Amniotic epithelial cell (primary cell): ENCODE measurements at places on chromosomes 12 and 14.
A peak's percentile ranks its signal among the peaks of the same experiment; 100 is the strongest.

DNA sequence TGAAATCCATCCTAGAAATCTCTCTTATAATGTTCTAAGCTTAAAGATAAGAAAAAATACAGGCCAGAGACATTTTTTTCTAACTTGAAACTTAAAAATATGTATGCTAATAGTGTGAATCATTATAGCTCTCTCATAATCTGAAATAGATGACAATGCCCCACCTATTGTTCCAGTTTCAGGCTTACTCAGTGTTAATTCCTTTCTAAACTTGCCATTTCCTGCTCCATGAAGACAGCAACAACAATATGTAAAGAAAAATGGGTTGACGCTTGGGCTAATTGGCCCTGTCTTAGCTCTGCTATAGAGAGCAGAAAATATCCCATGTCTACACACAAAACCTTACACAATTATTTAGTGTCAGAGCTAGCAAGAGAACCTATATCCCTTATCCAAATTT is 37.1 kb downstream of the LMO3 start:
- no peak for DNase-seq

DNA sequence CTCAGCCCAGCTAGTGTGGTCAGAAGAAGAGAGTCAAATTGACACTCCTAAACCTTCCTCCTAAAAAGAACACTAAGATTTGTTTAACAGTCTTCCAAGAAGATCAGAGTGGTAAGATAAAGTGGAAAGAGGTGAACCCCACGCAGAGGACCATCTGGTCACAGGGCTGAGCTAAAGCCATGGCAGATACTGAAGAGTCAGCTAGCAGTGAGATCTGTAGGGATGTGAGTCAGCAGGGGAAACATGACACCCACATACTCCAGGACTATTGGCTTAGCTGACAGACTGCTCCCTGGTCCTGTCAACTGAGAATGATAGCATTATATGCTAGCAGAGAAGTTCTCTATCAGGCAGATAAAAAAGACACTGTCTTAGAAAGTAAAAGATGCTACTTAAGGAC is 269.4 kb upstream of the ALG10 start:
- no peak for DNase-seq

DNA sequence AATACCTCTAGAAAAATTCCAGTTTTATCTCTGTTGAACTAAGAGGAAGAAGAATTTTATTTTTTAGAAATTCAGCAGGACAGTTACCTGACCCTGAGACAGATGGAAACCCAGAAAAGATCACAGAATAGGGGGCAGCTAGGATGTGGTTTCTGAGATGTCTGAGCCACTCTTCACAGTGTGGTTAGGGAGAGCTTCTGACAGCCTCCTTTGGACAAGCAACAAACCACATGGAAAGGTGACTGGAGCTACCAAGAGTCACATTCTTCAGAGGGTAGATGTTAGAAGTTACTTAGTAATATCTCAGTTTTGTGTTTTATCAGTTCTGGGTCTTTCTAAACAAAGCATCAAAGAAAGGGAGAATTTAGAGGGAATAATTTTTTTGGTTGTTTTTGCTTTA is 117.3 kb upstream of the NAP1L1 start:
- DNase-seq: peak; percentile 16

DNA sequence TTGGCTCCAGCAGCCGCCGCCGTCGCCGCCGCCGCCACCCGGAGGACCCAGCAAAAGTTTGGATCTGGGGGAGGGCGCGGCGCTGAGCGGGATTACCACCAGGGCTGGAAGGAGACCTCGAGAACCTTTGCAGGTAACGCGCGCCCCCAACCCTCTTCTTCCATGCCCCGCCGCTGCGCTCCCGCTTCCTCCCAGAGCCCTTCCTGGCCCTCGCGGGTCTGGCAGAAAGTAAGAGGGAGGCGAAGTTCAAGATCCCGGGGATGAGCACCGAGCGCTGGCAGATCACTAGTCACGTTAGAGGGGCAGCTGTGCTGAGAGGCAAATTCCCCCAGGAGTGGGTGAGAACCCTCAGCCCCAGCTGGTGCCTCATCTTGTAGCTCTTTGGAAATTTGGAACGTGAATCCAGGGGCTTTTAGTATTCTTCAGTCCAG is 3.9 kb downstream of the FLRT2 start:
- no peak for DNase-seq

GRCh38 chr12:122304924-122305323 is 38.6 kb upstream of the VPS33A start:
- DNase-seq: no peak

GRCh38 chr12:128312661-128313060 is 45.7 kb downstream of the TMEM132C start:
- no peak for DNase-seq

- no peak for DNase-seq
These were observed 29.0 kb downstream of the STK38L start for GRCh38 chr12:27273114-27273513.

- no peak for DNase-seq
These were observed 3.0 kb downstream of the ENDOU start for GRCh38 chr12:47722136-47722834.

DNA sequence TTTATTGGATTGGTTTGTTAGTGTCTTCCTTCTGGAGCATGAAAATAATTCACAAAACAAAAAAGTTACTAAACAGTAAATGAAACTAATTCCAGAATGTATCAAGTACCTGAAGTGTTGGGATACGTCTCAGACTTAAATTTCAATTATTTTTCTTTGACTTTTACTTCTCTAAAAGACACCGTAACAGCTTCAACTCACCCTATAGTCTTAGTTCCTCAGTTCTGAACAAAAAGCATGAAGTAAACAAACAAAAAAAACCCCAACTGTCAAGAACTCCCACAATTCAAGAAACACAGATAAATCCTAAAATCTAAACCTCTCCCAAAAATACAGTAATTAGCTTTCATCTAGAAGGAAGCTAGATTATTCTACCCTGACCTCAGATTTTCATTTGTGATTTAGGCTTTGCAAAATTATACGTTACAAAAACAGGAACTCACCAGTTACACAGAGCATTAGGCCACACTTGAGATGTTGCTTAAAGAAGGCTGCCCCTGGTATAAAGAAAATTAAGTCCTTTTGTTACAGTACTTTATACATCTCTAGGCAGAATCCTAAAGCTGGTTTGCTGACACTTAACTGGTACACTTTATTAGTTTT is 10.2 kb downstream of the HEATR5A start:
- no peak for DNase-seq

- DNase-seq: no peak
These were observed 13.4 kb upstream of the TTC7B start for GRCh38 chr14:90829677-90830076.

DNA sequence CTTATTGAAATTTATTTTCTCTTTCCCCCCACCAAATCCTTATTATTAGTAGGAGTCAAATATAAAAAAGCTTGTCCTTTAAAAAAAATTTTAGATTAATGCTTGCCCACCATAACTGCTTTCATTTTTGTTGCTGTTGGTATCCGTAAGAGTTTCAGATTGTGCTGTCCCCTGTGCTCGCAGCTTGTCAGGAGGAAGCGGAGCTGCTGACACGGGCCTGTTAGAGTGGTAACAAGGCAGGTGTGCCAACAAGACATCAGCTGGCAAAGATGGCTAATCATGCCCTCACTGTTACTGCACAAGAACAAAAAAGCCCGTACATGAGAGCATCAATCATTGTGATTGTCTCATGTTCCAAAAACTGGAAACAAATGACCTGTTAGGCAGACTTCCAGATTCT is 148.4 kb downstream of the ALG10B start:
- DNase-seq: no peak

- no peak for DNase-seq
These were observed 305.0 kb downstream of the NELL2 start for GRCh38 chr12:44571006-44571550.

DNA sequence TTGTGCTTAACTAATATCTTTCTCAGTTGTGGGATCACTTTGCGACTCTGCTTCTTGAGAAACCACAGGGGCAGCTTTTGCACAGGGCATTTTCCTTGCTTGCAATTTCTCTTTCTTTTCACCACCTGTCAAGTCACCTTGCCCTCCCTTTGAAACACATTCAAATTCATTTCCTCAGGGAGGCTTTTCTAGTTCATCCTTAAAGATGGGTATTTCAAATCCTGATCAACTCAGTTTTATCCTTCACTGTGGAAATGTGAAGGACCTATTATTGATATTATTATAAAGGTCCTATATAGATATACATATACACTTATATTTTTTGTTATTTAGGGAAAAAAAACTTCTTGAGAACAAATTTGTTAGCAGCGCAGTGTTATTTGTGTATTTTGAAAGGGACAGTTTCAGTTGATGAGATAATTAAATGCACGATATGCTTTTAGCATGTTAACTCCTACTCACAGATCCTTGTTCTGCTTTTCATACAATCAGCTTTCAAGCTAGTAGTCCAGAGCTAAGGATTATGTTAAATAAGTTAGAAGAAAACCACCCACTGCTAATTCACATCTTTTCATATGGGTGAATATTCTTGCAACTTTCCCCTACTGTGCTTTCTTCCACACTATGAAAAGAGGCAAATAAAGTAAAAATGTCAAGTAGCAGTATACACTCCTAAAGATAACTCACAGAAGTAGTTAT is 501.4 kb upstream of the RGS6 start:
- DNase-seq: no peak

- DNase-seq: peak; percentile 1
These were observed 153.0 kb downstream of the NOVA1 start for GRCh38 chr14:26444822-26445221.

GRCh38 chr12:72234886-72235285 is 37.3 kb upstream of the TRHDE start:
- no peak for DNase-seq

- DNase-seq: no peak
These were observed 7.0 kb upstream of the PFDN5 start for GRCh38 chr12:53288322-53288721.

- DNase-seq: peak; percentile 16
These were observed 169.0 kb upstream of the RTL1 start for GRCh38 chr14:101072531-101072930.

DNA sequence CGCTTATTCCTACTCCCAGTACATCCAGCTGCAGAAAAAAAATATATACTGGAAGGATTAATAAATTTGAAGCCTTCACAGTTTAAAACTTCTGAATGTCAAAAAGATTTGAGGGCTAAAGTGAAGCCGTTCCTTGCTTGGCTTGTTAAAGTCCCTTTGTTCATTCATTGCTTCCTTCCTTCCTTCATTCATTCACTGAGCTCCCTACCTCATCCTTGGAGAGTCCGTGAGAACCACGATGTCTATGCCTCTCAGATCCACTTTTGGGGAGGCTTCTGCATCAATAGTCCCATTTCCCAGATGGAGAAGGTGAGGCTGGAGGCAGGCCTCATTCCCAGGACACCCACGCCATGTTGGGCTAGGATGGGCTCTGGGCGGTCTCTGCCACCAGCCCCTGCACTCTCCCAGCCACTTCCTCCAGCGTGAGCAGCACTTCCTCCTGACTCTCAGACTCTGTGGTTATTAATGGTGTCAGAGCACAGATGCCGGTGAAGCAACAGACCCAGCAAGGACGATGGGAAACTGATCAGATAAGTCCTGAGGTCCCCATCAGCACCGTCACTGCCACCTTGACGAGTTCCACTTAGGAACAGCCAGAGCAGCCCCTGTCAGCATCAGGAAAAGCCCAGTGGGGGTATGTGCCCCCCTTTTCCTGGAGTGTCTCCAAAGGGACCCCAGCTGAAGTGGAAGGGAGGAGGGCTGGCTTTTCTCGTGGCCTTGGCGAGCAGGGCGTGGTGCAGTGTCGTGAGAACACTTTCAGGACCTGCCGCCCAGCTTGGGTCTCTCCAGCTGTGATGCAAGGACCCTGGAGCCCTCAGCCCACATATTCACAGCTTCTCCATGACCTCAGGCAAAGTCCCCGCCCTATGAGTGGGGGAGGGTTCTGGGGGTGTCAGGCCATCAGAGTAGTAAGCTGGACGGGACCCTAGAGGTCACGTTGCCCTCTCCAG is 21.2 kb downstream of the ASB2 start:
- DNase-seq: no peak

DNA sequence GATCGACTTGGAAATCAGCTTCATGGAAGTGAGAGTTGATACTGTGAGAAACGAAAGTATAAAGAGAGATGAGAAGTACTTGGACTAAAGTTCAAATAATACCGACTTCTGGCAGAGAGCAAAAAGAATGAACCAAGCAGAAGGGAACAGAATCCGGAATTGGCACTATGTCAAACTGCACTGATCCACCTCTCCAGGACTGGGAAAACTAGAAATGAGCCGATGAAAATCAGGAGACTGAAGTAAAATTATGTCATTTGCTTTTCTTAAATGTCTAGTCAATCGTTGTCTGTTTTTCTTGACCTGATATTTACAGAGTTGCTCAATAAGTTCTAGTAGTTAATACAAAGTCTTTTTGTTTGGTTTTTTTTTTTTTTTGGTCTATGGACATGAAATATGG is 163.0 kb upstream of the FOXG1 start:
- DNase-seq: no peak
